Spleen (tissue), 13 donors: ENCODE measurements at places on chromosomes 12 and 14. TPM values are rescaled to one million over a fixed set of nuclear protein-coding genes. Genes with fewer than 3 reads are reported as not detected.

Gene CLEC4C
- polyA plus RNA-seq = not detected

Gene CELA1
- not detected for polyA plus RNA-seq

Gene GALNT6
- polyA plus RNA-seq = 5.8 TPM

Gene SERPINA1
- polyA plus RNA-seq = 28.4 TPM

Gene LAG3
- polyA plus RNA-seq = 4.5 TPM

Gene TMEM117
- 1.7 TPM for polyA plus RNA-seq

Gene HCAR1
- polyA plus RNA-seq = 0.26 TPM

Gene ACRBP
- 7.2 TPM for polyA plus RNA-seq

Gene ANAPC7
- polyA plus RNA-seq = 42.4 TPM
